ENCODE measurements at places on chromosomes 1 and 21. TPM values are rescaled to one million over a fixed set of nuclear protein-coding genes. Genes with fewer than 3 reads are reported as not detected.

- no peak for DNase-seq
These were observed 128.1 kb upstream of the CTTNBP2NL start for GRCh38 chr1:112267929-112268328.

DNA sequence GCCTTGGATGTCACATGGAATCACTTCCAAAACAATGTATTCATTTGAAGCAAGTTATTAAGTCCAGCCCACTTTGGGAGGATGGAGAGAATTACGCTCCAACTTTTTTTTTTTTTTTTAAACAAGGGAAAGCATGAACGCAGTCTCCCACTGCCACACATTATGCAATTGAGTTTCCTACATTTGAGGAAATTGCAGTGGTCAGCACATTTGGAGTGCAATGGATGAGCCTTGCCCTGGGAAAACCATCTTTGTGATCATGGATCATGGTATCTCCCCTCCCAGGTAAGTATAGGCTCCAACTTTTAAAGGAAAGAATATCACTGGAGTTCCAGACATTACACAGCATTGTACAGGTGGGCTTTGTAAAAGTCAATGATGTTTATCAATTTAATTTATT, 26.7 kb downstream of the MAP10 start:
- DNase-seq = no peak

DNA sequence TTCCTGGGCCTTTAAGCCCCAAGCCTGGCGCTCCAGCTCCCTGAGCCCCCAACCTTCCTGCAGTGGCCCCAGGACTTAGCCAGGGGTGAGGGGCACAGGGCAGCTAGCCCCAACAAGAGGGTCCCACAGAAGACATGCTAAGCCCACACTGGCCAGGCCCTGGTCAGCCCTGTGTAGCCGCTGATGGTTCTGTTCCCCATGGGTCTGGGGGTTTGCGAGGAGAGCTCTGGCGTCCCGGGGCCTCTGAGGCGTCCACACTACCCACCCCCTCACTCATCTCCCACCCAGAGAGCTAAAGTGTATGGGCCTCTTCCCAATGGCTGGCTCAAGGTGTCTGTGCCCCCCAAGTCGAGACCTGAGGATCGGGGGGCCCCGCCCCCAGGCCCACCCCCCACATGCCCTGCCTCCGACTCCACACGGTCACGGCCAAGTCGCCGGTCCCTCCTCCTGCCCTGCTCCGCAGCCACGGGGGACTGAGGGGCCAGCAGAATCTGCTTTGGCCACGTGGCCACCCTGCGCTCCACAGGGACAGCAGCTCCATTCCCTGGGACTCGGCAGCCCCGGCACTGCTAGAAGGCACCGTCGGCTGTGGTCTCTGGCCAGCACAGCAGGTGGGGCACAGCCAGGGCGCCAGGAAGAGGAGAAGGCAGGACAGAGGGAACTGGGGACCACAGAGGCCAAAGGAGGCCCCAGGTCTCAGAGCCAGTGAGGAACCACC, 7.8 kb downstream of the TNFRSF18 start:
- no peak for DNase-seq

GRCh38 chr1:162663589-162664106, 31.4 kb downstream of the DDR2 start:
- no peak for DNase-seq

DNA sequence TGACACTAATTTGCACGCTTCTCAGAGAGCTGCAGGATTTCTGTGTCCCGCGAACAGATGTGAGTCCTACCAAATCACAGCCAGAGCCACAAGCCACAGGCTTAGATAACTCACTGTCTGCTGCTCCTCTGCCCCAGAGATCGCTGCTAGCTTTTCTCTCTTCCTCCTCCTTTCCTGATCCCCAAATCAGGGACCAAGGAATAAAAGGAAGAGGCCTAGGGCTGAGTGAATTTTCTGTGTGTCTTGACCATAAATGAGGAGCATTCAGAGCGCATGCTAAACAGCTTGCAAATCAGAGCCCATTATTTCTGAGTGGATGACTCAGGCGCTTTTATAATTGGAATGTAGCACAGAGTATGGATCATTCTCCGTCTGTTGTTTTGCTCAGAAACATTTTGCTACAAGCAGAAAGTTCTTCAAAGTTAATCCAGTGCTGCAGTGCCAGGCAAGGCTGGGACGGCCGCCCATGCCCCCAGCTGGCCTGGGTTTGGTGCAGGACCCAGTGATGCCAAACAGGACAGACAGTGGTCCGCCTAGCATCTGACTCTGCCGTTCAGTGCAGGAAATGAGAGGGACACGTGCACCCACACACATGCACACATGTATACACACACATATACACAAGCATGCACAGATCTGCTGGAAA, 38.2 kb downstream of the KCNAB2 start:
- no peak for DNase-seq

Gene TRIM46
- 10.7 TPM for total RNA-seq

Gene OR2AK2
- not detected for total RNA-seq

DNA sequence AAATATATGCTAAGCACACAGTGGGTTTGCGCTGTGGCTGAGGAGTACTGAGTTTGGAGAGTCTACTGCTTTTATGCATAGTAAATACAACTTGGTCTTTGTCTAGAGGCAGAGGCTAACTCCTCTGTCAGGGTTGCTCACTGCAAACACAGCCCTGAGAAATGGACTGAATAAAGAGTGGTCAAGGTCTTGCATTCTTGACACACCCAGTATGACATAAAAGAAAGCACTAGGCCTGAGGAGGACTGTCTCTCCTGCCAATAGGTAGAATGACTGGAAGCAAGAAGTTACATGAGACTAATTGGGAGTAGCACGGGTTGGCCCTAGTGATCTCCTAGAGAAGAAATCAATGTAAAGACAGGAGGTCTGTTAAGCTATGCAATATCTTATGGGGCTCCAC, 367.2 kb upstream of the B3GALT2 start:
- no peak for DNase-seq

GRCh38 chr1:67652800-67653199, 32.2 kb upstream of the GADD45A start:
- DNase-seq = peak; percentile 55

DNA sequence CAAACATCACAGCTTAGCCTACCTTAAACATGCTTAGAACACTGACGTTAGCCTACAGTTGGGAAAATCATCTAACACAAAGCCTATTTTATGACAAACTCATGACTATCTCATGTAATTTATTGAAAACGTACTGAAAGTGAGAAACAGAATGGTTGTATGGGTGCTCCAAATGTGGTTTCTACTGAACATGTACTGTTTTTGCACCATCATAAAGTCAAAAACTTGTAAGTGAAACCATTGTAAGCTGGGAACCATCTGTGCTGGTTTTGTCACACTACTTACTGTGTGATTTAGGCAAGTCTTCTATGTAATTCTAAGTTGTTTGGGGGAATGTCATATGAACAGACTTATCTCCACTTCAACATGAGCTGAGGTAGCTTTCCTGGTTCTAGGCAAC, 55.5 kb downstream of the TOR1AIP2 start:
- no peak for DNase-seq

Gene TDRD10
- total RNA-seq = not detected

GRCh38 chr1:228362141-228362883, 44.3 kb downstream of the TRIM11 start:
- no peak for DNase-seq

DNA sequence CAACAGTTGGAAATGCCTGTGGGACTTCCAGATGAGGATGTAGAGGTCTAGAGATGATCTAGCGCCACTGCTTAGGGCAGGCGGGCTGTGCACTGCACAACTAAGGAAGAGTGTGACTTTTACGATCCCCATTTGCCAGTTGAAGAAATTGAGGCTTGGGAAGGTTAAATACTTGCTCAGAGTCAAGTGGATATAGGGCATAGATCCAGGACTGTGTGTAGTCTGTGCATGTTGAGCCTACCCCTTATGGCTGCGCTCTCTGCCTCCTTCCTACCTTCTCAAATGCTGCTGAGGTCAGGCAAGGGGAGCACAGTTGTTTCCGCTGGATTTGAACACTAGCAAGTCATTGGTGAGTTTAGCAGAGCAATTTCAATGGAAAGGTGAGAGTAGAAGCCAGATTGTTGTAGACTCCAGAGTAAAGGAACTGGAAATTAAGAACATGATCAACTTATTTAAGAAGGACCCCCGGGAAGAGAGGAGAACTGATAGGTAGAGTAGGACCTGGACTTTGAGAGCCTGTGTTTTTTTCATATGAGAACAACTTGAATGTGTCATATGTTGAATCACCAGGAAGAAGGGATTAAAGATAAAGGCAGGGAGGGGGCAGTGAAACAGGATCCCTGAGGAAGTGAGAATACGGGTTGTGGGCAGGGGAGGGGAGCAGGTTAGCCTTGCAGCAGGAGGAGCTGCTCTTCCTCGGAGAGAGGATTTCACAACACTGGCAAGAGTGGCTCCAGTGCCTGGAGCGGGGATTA, 2.7 kb downstream of the CAPN2 start:
- peak; percentile 55 for DNase-seq

GRCh38 chr1:66787641-66788040, 13.4 kb downstream of the INSL5 start:
- DNase-seq = no peak

GRCh38 chr1:67522001-67522441, 91.8 kb upstream of the SERBP1 start:
- DNase-seq = no peak

Gene CHI3L2
- total RNA-seq = 2.3 TPM

Gene CDCA8
- total RNA-seq = 35.6 TPM

DNA sequence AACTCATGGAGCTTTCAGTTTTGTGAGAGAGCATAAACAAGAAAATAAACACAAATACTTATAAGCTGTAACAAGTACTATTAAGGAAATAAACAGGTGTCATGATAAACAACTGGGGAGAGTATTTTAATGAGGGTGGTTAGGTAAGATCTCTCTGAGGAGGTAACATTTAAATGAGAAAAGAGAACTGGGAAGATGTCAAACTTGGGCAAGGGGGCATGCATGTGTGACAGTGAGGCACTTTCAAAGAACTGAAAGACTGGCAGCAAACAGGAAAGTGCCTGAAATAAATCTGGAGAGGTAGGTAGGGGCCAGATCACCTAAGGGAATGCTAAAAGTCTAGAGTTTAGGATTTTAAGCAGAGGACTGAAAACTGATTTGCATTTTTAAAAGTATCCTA, 37.8 kb downstream of the NSL1 start:
- DNase-seq = no peak

Gene RAB42
- not detected for total RNA-seq

DNA sequence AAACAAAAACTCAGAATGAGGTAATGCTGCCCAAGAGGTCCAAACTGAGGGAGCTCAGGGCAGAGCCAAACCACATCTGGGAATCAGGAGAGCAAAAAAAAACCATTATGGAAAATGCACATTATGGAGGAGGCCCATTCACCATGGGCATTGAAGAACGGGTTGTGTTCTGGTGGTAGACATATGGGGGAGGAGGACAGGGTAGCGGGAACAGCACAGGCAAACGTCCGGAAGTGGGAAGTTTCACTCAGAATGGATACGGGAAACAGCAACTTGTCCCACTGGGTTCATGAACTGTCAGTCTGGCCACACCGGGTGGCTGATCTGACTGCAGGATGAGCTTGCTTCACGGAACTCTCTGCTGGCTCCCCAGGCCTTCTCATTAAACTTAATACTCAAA, 139.7 kb downstream of the RRAGC start:
- DNase-seq = no peak

Gene LEFTY1
- not detected for total RNA-seq

Gene ARHGAP29
- total RNA-seq = not detected

DNA sequence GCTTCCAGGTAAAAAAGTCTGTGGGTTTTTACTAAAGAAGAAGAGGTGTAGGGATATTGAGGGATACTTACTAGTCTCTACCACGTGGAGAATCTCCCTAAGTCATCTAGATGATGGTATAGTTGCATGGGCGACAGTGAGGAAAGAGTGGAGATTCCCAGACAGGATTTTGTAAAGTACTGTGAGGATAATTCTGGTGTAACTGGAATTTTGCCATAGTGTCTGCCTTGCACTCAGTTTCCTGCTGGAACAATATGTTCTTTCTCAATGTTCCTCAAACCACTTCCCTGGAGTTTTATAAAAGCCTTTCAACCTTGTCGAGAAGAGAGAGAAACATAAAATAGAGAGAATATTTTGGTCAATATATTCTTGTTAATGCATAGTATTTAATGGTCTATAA, 95.1 kb upstream of the WLS start:
- DNase-seq = no peak

GRCh38 chr1:204079608-204079999, 6.7 kb downstream of the SOX13 start:
- no peak for DNase-seq

- no peak for DNase-seq
These were observed 13.5 kb downstream of the TOR3A start for GRCh38 chr1:179095377-179095776.

DNA sequence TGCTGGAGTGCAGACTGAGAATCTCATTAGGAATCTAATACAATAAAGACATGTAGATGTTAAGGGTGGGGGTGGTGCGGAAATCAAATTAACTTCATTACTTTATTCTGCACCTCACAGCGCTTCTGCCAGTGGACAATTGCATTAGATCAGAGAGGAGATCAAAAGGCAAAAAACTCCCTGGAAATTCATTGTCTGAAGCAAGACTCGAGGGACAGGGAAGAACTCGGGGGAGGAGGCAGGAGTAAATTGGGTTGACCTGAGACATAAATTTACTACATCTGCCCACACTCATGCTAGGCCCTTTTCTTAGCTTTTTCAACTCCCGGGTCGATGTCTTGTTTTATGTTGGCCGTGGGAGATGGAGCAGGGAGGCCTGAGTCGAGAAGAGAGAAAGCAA, 315.4 kb downstream of the SPATA17 start:
- DNase-seq = no peak

- DNase-seq = no peak
These were observed 24.1 kb upstream of the EXO1 start for GRCh38 chr1:241823925-241824324.

Gene LCE2A
- not detected for total RNA-seq

Gene INTS3
- total RNA-seq = 63.1 TPM

Gene TMEM51
- 0.14 TPM for total RNA-seq

GRCh38 chr1:87968197-87968955, 639.7 kb downstream of the LMO4 start:
- DNase-seq = no peak
